Mesenchymal stem cell (in vitro differentiated cells and primary cell): ENCODE measurements at places on chromosomes 5 and 9.

DNA sequence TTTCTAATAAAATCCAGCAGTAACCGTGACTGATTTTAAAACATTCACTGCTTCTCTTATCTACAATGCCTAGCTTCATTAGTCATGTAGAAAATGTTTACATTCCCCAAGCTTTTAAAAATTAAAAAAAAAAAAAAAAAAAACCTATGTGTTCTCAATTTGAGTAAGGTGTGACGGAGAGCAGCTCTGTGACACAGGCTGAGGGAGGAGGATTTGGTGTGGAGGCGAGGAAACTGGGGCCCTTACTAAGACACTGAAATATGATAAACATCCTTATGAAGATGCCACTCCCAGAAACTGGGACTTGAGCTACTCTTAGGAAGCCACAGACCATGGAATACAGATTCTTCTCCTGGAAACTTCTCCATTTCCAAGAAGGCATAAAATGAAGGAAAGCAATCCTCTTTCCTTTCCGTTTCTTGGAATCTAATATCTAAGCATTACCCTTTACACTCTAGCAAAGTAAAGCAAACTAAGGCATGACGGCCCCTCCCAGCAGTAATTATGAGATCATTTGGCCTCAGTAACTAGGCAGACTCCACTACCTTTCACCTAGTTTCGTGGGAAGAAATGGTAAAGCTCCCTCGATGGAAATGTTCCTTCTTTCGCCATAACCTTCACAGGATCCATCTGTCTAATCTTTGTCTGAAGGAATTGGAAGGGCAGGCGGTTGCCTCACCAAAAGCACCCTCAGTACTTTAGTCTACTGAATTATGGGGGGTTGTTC, 23.5 kb downstream of the GRAMD2B start:
- peak; percentile 71 for DNase-seq

DNA sequence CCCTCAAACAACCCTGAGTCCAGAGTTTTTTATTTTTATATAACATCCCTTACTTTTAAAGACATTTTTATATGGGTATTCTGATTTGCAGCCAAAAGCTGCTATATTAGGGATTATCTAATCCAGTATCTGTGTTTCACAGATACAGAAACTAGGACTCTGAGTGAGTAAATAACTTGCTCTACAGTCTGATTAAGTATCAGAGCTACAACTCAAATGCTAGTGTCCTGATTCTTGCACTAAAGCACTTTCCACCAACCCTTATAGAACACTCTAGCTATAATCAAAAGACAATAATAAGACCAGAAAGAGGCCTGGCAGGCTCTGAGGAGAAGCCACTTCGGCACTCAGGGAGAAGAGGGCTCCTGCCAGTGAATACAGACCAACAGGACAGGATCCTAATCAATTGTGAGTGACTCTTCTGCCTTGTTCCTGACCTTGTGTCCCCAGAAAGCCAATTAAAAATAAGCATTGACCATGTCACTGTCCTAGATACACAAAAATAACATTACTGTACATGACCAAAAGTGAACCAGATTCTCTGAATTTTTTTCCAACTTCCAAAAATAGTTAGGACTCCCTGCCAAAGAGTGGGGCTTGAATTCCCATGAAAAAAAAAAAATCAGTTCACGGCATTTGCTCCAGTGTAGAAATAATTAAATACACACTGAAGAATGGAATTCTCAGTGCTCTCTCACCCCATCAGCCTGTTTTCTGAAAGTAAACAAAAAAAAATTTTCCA, 63.6 kb upstream of the MAP3K1 start:
- DNase-seq: no peak

DNA sequence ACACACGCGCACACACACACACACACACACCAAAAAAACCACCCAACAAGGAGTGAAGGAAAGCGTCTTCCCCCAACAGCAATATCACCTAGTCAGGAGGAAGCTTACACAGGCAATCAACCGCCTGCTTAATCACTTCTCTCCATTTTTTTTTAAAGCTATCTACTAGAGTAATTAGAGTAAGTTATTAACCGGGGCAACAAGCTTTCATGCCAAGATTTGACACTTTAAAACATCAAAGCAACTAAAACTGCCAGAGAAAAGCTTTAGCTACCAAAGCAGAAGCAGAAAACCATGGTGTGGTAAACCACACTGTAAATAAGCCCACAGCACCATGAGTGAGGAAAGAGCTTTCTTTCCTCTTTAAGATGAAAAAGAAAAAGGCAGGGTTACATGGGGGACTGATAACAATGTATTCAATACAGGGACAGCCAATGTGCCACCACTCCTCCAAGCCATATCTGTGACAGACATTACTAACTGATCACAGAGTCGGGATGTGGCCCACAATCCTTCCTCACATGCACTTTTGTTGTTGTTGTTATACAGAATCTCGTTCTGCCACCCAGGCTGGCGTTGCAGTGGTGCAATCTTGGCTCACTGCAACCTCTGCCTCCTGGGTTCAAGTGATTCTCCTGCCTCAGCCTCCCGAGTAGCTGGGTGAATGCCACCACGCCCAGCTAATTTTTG, 282.1 kb downstream of the CRB2 start:
- peak; percentile 30 for DNase-seq

DNA sequence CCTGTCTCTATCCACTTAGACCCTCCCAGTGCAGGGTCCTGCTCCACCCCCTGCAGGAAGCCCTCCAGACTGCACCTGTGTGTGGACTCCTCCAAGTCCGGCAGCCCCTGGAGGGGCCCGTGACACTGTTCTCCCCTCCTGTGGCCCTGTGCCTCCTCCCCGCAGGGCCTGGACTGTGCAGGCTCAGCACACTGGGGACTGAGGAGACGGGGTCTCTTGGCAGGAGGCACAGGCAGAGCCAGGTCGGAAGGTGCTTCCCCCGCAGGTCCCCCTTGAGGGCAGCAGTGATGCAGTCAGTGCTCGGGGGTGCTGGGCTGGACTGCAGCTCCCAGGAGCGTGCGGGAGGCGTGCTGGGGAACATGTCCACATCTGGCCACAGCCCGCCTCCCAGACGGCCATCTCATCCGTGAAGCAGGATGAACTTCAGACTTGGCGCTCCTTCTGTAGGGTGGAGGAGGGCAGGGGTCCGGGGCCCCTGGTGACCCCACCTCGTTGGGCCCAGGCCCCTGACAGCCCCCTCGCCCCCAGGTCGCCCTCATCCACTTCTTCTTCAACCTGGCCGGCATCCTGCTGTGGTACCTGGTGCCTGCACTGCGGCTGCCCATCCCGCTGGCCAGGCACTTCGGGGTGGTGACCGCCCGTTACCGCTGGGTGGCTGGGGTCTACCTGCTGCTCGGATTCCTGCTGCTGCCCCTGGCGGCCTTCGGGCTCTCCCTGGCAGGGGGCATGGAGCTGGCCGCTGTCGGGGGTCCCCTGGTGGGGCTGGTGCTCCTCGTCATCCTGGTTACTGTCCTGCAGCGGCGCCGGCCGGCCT, 4.9 kb downstream of the SLC34A3 start:
- no peak for DNase-seq

DNA sequence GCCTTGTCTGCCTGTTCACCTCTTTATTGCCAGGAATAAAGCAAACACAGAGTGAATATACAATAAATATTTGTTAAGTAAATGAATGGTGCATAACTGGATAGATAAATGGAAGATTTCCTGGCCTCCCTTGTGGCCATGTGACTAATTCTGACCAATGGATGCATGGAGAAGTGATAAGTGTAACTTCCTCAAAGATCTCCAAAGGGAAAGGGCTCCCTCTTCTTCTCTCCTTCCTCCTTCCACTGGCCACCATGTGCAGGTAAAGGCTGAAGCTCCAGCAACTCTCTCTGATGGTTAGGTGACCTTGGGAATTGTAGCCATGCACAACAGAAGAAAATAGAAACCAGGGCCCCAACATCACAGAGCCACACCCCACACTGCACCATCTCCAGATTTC, 174.4 kb downstream of the EBF1 start:
- no peak for DNase-seq

DNA sequence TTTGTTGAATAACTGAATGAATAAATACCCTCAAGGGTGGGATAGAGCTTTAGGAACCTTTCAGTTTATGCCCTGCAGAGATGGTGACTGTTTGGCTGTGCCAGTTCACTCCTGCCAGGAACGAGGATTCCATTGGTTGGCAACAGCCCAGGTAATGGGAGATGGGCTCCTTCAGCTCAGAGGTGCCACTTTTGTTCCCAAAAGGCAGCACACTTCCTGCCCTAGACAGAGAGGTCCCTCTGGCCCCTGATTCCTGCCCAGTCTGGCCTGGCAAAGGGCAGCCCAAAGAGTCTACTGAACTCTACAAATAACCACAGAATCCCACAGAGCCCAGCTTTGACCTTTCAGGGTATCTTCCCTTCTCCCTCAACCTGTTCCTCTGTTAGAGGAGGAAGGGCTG, 1.6 kb downstream of the C9orf152 start:
- no peak for DNase-seq

- DNase-seq: peak; percentile 49
These were observed 5.2 kb downstream of the SH3RF2 start for GRCh38 chr5:145941448-145942130.

DNA sequence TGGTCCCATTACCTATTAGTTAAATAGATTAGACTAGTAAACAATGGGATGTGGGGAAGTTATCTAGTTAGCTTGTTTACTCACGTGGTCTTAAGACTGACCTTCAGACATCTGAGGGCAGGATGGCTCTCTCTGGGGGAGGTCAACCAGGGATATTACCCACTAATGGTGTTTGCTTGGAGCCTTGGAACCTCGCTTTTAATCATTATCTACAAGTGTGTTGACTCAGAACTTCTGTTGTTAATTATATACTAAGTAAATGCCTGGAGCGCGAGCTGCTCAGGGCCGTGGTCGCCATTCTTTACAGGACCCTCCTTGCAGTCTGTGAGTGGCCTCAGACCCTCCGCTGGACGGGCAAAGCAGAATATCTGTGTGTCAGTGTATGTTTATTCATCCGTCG, 48.5 kb upstream of the ZNF354A start:
- no peak for DNase-seq

DNA sequence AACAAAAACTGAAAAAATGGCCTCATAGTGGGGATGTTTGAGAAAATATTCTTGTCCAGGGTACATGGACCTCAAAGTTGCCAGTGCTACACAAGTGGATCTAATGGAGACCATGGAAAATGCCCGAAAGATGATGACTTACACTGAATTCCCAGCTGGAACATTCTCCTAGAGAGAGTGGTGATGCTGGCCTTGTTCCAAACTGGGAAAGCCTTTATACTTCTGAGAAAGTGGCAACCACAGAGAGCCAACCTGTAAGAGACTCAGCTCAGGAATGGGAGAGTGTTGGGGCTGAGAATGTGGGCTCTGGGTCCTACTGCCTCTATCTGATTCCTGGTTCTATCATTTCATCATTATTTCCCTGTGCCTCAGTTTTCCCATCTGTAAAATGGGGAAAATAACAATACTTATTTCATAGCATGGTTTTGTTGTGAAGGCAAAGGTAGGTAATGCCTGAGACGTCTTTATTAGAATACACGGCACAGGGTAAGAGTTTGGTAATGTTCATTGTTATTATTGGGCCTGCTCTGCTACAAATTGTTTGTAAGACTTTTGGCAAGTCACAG, 229.0 kb upstream of the PANK3 start:
- DNase-seq: no peak

DNA sequence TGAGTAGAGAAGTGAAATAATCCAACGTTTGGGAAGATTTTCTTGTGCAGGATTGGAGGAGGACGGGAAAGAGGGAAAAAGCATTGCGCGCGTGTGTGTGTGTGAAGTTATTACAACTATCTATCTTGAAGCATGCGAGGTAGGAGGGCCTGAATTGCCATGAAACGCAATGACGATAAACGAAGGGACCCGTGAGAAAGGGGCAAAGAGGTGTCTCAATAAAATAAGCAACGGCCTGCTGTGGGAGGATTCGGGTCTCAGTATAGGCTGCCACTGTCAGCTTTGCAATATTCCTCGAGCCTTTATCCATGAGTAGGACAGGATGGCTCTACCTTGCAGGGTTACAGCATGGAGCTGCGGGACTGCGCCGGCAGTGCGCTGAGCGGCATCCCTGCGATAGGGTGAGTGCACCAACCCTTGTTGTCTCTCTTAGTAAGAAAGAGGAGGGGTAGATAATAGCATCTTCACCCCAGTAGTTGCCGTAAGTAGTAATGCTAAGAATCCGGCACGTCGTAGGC, 631 bp upstream of the RCL1 start:
- DNase-seq: no peak
